ENCODE measurements at places on chromosomes 1 and 21.

GRCh38 chr1:161730050-161730564, 8.8 kb downstream of the FCRLB start:
- DNase-seq, result no peak
- no peaks in the 10 kb centered on the region for H3K36me3 ChIP-seq
- H3K27ac ChIP-seq, result peak overlapping the region; percentile 57
- peaks cover 22% of the 10 kb centered on the region for H3K27me3 ChIP-seq
- peaks cover 35% of the 10 kb centered on the region for H3K4me1 ChIP-seq

DNA sequence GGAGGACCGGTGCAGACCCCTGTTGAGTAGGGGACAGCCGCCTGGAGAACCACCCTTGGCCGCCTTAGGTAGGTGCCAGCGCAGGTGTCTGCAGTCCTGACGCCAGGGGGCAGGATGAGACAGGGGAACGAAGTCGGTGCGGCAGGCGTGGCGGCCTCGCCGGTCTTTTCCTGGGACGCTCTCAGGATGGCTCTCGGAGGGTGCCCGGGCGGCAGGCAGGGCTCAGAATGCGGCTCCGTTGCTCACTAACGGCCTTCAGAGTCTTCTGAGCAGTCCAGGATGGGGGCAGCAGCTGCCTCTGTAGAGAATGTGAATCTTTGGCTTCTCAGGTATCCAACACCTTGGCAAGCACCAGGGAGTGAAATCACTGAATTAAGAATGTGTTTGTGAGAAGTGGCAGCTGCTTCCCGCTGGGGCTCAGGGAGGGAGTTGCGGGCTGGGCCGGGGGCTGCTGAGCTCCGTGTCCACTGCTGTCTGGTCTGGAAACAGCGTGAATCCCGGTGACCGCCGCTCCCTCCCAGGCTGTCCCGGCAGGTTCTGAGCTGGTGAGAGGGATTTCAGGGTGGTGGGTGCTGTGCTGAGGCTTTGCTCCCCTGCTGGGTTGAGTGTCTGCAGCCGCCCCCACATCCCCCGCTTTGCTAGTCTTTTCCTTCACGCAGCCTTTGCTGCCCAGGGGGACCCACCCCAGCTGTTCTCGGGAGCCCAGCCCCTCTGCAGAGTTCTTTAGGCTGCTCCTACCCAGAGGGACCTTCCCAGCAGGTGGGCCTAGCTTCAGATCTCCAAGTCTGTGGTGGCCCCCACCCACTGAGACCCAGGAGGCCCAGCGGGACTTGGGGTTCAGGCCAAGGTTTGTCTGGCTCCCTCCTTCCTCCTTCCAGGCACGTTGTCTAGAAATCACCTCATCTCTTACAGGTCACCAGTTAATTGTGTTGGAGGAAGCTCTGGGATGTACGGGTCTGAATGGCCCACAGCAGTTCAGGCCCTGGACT, 11.1 kb upstream of the C1orf174 start:
- peaks cover 6% of the 10 kb centered on the region for H3K4me1 ChIP-seq
- DNase-seq, result peak; percentile 83
- H3K27ac ChIP-seq, result no peak overlapping the region

- H3K4me3 ChIP-seq, result peak overlapping the region; percentile 19
- DNase-seq, result peak; percentile 50
- H3K27me3 ChIP-seq, result no peaks in the 10 kb centered on the region
- H3K36me3 ChIP-seq, result no peaks in the 10 kb centered on the region
Observed at GRCh38 chr1:3033040-3033789, 11.9 kb downstream of the ACTRT2 start.

DNA sequence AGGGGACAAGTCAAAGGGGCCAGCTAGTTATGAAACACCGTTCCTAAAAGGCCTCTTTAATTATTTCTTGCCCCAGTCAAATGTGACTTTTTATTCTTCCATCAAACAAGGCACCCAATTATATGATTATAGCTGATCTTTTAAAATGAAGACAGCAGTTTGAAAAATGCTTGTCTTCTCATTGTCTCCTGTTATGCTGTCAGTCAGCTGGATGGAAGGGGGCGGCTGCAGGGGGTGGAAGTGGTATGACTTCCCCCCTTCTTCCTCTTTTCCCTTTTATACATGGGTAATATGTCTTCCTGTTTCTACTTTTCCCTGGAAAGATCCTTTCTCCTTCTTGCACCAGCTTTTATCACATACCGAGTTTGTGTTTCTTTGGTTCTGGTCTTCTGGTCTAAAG, 25.8 kb upstream of the KCNA10 start:
- no peak overlapping the region for H3K4me3 ChIP-seq
- no peak for DNase-seq
- H3K27me3 ChIP-seq, result peaks cover 13% of the 10 kb centered on the region
- H3K27ac ChIP-seq, result no peak overlapping the region

DNA sequence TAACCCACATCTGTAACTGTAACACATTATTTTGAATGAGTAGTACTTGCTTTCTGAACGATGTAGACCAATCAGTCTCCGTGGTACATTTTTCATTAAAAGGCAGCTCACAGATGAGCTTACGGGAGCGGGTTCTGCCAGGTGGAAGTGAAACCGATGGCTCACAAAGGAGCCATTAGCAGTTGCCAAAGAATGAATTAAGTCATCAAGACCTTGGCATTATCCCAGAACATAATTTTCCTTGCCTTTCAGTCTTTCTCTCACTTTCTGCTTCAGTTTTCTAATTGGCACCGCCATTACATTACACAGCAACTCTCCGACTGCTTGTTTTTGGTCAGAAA, 33.5 kb upstream of the UTS2 start:
- peaks cover 16% of the 10 kb centered on the region for H3K27me3 ChIP-seq
- H3K4me1 ChIP-seq, result no peaks in the 10 kb centered on the region
- no peak overlapping the region for H3K27ac ChIP-seq
- no peak overlapping the region for H3K4me3 ChIP-seq

- no peaks in the 10 kb centered on the region for H3K27me3 ChIP-seq
- H3K36me3 ChIP-seq, result no peaks in the 10 kb centered on the region
- no peak for DNase-seq
- no peak overlapping the region for H3K27ac ChIP-seq
- H3K4me1 ChIP-seq, result no peaks in the 10 kb centered on the region
Observed at GRCh38 chr1:102726417-102726816, 381.9 kb downstream of the COL11A1 start.

- H3K27me3 ChIP-seq, result no peaks in the 10 kb centered on the region
- no peaks in the 10 kb centered on the region for H3K36me3 ChIP-seq
- no peak overlapping the region for H3K27ac ChIP-seq
- H3K4me1 ChIP-seq, result no peaks in the 10 kb centered on the region
Observed at GRCh38 chr1:106875622-106876021, 180.9 kb upstream of the PRMT6 start.

DNA sequence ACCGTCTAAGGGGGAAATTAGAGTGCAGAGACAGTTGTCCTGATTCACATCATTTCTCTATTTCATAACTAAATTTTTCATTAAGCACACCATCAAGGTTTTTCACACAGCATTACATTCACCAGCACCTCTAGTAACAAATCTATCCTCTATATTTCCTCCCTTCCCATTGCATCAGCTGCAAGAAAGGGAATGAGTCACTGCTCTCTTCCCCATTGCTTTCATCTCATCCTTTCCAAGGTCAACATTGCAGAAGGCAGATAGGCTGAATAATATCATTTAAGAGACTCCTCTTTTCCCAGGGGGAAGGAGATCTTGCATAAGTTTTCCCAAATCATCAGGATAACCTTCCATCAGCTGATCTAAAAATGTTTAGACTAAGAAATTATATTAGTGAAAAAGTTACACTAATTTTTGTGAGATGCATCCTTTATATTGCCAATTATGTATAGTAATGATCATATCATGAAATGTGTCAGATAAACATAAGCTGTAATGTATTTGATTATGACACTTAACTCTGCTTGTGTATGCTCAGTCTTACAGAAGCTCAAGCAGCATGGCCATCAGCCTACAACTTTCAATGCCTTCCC, 4.3 kb downstream of the INTS7 start:
- peaks cover 38% of the 10 kb centered on the region for H3K36me3 ChIP-seq
- H3K4me3 ChIP-seq, result no peak overlapping the region
- no peak for DNase-seq
- no peaks in the 10 kb centered on the region for H3K27me3 ChIP-seq
- H3K4me1 ChIP-seq, result peaks cover 32% of the 10 kb centered on the region

- H3K27me3 ChIP-seq, result no peaks in the 10 kb centered on the region
- H3K27ac ChIP-seq, result no peak overlapping the region
Observed at GRCh38 chr1:54052431-54052933, 522 bp downstream of the TMEM59 start.

- no peaks in the 10 kb centered on the region for H3K4me1 ChIP-seq
- H3K27me3 ChIP-seq, result no peaks in the 10 kb centered on the region
- no peak overlapping the region for H3K27ac ChIP-seq
Observed at GRCh38 chr21:41835711-41836154, 43.4 kb downstream of the PRDM15 start.

GRCh38 chr1:76068953-76069561, 5.5 kb upstream of the ST6GALNAC3 start:
- H3K27me3 ChIP-seq, result peaks cover 28% of the 10 kb centered on the region
- H3K4me1 ChIP-seq, result peaks cover 2% of the 10 kb centered on the region
- H3K4me3 ChIP-seq, result no peak overlapping the region
- H3K27ac ChIP-seq, result no peak overlapping the region

GRCh38 chr21:45010096-45010495, 64.3 kb upstream of the ADARB1 start:
- DNase-seq, result no peak
- H3K4me1 ChIP-seq, result peaks cover 4% of the 10 kb centered on the region
- no peaks in the 10 kb centered on the region for H3K36me3 ChIP-seq
- H3K4me3 ChIP-seq, result no peak overlapping the region
- H3K27me3 ChIP-seq, result peaks cover 47% of the 10 kb centered on the region
- no peak overlapping the region for H3K27ac ChIP-seq

- H3K4me3 ChIP-seq, result peak overlapping the region; percentile 59
- peaks cover 60% of the 10 kb centered on the region for H3K4me1 ChIP-seq
- DNase-seq, result no peak
- H3K27me3 ChIP-seq, result no peaks in the 10 kb centered on the region
- H3K27ac ChIP-seq, result peak overlapping the region; percentile 89
Observed at GRCh38 chr1:151159373-151159772, 2.9 kb downstream of the TNFAIP8L2 start.

GRCh38 chr1:159981351-159982055, 27.5 kb upstream of the SLAMF9 start:
- no peaks in the 10 kb centered on the region for H3K4me1 ChIP-seq
- H3K27ac ChIP-seq, result no peak overlapping the region
- DNase-seq, result no peak
- peaks cover 29% of the 10 kb centered on the region for H3K27me3 ChIP-seq
- no peak overlapping the region for H3K4me3 ChIP-seq

DNA sequence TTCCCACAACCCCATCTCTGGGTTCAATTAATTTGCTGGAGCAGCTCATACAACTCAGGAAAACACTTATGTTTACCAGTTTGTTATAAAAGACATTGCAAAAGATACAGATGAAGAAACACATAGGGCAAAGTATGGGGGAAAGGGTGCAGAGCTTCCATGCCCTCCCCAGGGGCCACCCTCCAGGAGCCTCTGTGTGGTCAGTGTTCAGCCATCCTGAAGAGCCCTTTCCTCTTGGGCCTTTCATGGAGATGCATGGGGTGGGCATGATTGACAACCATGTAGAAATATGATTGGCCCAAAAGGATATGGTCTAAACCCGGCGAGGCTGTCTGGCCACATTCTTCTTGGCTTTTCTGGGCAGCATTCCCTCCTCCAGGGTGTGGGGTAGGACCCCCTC, 56.8 kb upstream of the PDE9A start:
- H3K27me3 ChIP-seq, result peaks cover 19% of the 10 kb centered on the region
- no peak overlapping the region for H3K4me3 ChIP-seq
- H3K4me1 ChIP-seq, result peaks cover 6% of the 10 kb centered on the region

DNA sequence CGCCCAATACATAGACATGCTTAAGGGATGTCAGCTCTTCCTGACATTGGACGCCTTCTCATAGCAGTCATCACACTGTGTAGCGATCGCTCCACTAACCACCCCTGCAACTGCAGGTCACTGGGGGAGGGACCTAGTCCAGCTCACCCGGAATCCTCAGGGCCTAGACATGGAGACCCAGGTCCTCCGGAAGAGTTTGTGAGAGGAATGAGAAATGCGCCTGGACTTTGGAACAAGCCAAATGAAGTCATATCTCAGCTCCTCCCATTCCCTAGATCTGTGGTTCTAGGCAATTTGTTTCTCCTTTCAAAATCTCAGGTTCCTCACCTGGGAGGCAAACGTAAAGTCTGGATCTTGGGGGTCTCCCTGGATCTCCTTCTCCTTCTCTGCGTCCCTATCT, 253.3 kb downstream of the KAZN start:
- H3K27ac ChIP-seq, result no peak overlapping the region
- H3K4me3 ChIP-seq, result no peak overlapping the region
- no peaks in the 10 kb centered on the region for H3K36me3 ChIP-seq
- no peaks in the 10 kb centered on the region for H3K4me1 ChIP-seq

- H3K27ac ChIP-seq, result no peak overlapping the region
- no peak overlapping the region for H3K4me3 ChIP-seq
- no peaks in the 10 kb centered on the region for H3K36me3 ChIP-seq
Observed at GRCh38 chr1:216805233-216805632, 82.0 kb upstream of the ESRRG start.

GRCh38 chr1:207825719-207826556, 74.1 kb downstream of the CD46 start:
- peak; percentile 73 for DNase-seq
- peak overlapping the region; percentile 89 for H3K4me3 ChIP-seq
- H3K27ac ChIP-seq, result peak overlapping the region; percentile 99
- peaks cover 3% of the 10 kb centered on the region for H3K36me3 ChIP-seq

DNA sequence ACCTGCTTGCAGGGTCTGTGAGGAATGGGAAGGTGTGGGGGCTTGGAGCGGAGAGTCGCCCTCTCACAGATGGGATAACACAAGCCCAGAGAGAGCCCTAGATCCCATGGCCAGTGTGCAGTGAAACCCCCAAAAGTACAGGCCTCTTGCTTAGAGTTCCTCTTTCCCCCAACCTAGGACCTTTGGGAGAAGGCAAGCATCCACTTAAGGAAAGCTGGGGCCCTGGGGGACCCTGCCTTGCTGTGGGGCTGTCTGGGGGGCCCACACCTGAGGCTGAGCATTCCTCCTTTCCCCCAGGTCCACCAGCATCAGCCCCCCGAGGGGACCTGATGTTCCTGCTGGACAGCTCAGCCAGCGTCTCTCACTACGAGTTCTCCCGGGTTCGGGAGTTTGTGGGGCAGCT, 1.1 kb downstream of the VWA1 start:
- no peak overlapping the region for H3K27ac ChIP-seq
- H3K36me3 ChIP-seq, result no peaks in the 10 kb centered on the region
- H3K4me1 ChIP-seq, result peaks cover 4% of the 10 kb centered on the region
- peak overlapping the region; percentile 53 for H3K4me3 ChIP-seq

- peaks cover 18% of the 10 kb centered on the region for H3K36me3 ChIP-seq
- H3K4me3 ChIP-seq, result peak overlapping the region; percentile 96
Observed at GRCh38 chr1:211259638-211260126, 516 bp downstream of the RCOR3 start.

DNA sequence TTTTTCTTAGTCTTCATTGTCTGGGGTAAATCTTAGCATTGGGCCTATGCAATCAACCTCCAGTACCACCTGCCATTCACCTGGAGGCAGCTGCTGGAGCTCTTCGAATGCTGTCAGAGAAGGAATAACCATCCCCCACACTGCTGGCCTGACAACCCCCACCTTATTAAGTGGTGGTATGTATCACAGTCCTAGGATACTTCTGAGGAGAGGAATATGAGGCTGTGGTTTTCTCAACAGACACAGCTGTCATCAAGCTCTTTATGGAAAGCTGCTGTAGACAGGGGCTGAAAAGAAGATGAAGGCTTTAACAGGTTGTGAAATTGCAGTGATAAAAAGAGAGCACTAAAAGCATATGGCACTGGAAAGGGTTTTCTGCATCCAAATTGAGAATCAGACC, 61.7 kb downstream of the TSEN15 start:
- no peaks in the 10 kb centered on the region for H3K27me3 ChIP-seq
- no peaks in the 10 kb centered on the region for H3K36me3 ChIP-seq
- peaks cover 4% of the 10 kb centered on the region for H3K4me1 ChIP-seq
- H3K27ac ChIP-seq, result no peak overlapping the region
- DNase-seq, result no peak
- H3K4me3 ChIP-seq, result no peak overlapping the region

GRCh38 chr21:38129711-38130110, 127.1 kb upstream of the KCNJ15 start:
- DNase-seq, result no peak
- H3K27me3 ChIP-seq, result peaks cover 24% of the 10 kb centered on the region
- H3K27ac ChIP-seq, result no peak overlapping the region
- H3K36me3 ChIP-seq, result no peaks in the 10 kb centered on the region
- H3K4me3 ChIP-seq, result no peak overlapping the region
- peaks cover 4% of the 10 kb centered on the region for H3K4me1 ChIP-seq

Measured in activated naive CD8-positive, alpha-beta T cell treated with anti-CD3 and anti-CD28 coated beads, Interleukin-2, amount 10 ng/mL, durations not matched to agents 7 days and 5 days (primary cell).